ENCODE measurements at places on chromosomes 11 and 22. TPM values are rescaled to one million over a fixed set of nuclear protein-coding genes. Genes with fewer than 3 reads are reported as not detected.

DTX4 gene
- 2.5 TPM for total RNA-seq

OR2D2 gene
- total RNA-seq = 0.28 TPM

CRYBB2 gene
- total RNA-seq = not detected

MMP7 gene
- not detected for total RNA-seq

TMEM191C gene
- total RNA-seq = 0.28 TPM

FOXRED2 gene
- 1.7 TPM for total RNA-seq

API5 gene
- total RNA-seq = 59.9 TPM

GRCh38 chr11:10716122-10716521 is 22.6 kb upstream of the IRAG1 start:
- DNase-seq = peak; percentile 80

DNA sequence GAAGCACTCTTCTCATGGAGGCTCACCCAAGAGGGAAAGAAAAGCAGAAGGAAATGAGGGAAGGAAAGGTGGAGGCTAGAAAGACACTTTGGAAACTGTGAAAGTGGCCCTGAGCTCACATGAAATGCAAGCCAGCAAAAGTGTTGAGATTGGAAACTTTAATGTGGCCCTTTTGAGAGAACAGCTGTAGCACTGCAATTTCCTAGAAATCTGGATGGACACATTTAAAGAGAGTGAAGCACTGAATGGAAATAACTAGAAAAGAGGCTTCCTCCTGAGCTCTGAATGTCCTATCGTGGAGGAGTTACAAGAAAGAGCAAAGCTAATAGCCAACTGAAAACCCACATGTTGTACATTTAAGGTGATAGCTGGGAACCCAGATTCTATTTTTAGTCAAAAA is 56.0 kb downstream of the LIF start:
- DNase-seq = no peak

- DNase-seq = no peak
Measured at GRCh38 chr11:14393889-14394288, 34.9 kb upstream of the RRAS2 start.

DNA sequence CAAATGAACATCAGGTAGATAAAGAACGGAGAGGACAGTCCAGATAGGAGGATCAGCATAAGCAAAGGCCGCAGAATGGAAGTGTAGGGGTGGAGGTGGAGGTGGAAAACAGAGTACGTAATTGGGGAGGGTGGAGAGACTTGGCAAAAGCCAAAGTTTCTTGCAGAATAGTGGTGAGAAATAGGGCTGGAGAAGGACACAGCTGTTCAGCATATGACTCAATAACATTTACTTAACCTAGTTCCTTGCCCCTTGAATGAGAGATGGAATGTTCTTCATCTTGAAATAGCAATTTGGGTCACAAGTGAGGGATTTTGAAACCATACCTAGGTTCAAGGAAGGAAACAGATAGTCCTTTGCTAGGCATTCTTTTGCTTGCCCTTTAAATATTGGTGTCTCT is 235.9 kb upstream of the ARHGAP20 start:
- DNase-seq = peak; percentile 49

DNA sequence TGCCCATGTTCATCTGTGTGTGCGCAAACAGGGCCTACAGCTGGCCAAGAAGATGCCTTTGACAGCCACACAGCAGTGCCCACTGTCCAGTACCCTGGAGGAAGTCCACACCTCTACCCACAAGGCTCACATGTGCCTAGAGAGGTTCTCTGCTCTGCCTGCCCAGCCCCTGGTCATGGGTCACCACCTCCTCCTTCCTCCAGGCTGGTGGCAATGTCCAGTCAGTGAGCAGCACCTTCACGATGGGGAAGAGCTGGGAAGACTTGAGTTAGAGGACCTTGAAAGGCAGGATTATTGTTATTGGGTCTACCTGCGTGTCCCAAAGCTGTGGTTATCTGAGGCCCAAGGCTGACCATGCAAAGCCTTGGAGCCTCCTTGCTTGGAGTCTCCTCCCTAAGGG is 28.4 kb upstream of the TTC12 start:
- DNase-seq = no peak

- DNase-seq = no peak
Measured at GRCh38 chr11:17948296-17948695, 64.6 kb downstream of the SERGEF start.

- DNase-seq = peak; percentile 55
Measured at GRCh38 chr11:86172894-86173293, 71.7 kb upstream of the EED start.

- DNase-seq = no peak
Measured at GRCh38 chr11:62146476-62147200, 22.8 kb downstream of the INCENP start.

- peak; percentile 75 for DNase-seq
Measured at GRCh38 chr11:88454881-88455280, 117.3 kb upstream of the CTSC start.

DNA sequence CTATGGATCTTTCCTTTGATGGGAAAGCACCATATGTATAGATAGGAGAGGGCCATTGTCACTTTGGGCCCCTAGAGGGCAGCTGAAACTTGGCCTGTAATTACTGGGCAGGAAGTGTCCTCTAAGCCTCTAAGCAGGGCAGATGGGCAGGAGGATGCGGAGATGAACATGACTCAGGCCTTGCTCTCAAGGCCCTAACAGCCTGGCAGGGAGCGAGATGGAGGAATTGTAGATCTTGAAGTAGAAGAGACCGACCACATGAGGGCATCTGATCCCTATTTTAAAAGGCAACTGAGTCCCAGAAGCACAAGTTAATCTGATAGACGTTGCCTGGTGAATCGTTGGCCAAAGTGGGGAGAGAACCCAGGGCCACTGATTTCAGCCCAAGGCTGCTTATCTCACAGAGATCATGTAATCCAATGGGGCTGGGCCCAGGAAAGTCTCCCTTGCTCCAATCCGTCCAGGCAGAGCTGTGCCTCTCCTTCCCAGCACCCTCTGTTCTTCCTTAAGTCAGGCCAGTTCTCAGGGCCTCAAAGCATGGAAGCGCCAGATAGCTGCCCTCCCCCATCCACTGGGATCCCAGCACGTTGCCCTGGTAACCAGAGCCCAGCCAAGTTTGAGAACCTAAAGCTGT is 2.5 kb upstream of the SEPTIN3 start:
- DNase-seq = peak; percentile 88

DNA sequence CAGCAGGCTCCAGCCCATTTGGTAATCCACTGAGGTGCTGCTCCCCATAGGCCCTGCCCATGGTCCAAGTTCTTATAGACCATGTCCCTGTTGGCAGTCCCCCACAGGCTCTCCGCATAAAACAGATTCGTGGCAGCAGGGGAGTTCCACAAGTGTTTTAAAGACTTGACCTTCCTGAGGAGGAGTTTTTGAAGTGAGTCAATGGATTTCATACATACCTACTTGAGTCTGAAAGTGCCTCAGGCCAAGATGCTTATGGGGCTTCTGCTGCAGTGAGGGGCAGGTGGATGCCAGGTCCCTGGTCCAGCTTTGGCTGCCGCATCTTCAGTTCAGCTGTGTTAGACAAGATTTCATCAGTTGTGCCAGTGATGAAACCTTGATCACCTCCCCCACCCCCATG is 43.3 kb downstream of the CABIN1 start:
- peak; percentile 66 for DNase-seq

DNA sequence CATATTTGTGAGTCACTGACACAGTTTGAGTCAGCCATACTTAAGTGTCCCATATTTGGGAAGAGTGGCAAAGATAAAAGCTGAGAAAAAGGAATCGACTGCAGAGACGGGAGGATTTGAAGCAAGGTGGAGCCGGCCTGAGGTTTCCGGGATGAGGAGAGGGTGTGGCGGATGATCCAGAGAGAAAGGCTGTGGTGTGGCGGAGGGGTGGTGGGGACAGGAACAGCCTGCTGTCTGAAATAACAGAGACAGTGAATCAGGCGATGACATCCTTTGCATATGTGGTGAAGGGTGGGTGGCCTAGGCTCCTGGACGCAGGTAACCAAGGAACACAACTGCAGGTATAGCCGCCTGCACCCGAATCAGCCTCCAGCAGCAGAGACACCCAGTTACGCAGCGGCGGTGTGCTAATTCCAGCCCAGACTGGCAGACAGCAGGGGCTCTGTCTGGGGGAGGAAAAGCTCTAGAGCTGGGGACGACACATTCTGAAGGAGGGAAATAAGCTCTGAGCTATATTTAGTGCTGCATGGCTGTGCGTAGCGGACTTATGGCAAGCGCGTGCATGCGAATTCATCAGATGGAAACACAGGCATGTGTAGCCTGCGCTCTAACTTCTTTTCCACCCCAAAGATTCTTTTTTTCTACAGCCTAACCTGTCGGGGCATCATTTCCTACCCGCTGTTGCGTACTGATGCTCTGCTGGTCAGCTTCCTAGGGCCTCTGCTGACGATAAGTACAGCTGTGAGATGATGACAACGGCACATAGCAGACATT is 62.7 kb upstream of the BARX2 start:
- peak; percentile 27 for DNase-seq

DNA sequence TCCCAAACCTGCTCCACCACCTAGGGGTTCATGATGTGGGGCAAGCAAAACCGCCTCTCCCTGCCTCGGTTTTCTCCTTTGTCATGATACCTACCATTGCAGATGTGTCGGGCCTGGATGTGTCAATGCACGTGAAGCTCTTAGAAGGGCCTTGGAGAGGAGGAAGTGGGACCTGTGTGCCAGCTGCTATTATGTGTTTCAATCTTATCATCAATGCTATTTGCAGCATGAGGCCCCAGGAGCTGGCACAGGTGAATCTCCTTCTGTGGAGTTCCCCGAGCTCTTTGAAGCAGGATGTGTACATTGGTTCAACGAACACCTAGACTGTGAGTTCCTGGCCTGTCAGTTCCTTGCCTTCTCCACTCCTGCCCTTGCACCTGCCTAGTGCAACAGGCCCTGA is 331.6 kb downstream of the CTTN start:
- DNase-seq = no peak

DNA sequence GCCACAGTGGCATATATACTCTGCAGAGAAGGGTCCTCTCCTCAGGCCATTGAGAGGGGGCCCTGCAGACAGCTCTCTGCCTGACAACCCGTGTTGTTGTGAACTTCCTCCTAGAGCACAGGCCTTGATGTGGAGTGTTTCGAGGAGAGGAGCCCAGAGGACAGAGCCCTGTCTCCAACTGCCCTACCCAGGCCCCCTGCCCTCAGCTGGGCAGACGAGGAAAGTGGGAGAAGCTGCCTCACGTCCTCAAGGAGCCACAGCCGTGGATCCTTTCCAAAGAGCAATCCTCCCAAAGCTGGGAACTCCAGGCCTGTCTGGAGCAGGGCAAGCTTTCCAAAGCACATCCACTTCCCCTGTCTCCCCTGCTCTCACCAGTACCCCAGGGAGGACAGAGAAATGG is 10.7 kb downstream of the LMO1 start:
- DNase-seq = no peak

- no peak for DNase-seq
Measured at GRCh38 chr11:47480762-47481161, 31.8 kb upstream of the RAPSN start.

DNA sequence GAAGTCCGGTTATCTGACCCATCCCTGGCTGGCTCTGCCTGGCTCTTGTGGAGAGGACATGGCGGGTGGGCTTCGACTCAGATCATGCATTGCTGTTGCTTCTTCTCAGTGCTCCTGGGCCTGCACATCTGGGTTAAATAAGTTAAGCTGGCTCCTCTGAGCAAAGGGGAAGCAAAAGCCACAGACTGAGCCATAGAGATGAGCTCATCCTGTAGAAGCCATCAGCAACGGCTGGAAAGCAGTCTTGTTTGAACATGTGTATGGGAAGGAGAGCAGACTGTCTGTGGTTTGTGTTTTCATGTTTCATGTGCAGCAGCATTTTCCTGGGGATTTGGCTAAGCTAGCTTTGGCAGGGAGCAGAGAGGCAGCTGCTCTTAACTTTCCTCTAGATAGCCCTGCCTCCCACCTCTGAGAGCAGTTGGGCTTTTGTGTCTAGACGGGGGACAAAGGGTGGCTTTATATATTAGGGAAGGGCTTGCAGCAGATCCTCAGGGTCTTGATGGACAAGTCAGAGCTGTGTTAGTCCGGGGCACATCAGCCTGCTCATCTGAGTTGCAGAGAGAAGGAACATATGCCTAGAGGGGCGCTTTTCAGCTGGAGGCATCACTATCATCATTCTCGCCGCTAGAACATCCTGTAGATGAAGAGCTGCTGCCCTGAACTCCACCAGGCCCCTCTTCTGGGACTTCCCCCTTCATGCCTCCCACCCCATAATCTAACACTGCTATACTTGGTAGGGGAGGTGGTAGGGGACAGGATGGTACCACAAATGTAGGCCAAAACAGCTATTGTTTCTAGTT is 14.9 kb downstream of the DCPS start:
- peak; percentile 97 for DNase-seq

DNA sequence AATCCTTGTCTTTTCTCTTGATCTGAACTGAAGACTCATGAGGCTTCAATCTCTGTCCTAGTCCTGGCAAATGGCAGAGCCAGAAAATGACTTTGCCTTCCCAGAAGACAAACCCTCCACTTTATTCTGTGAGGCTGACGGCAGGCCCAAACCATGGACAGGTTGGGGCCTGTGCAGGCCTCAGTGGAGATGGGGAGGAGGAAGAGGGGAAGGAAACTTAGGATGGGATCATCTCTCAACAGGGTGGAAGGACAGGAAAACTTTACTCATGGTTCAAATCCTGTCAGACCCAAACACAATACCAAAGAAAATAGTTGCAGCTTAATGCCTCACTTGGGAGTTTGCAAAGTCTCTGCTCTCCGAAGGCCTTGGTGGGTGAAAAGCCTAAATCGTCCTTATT is 9.8 kb downstream of the RPL27A start:
- DNase-seq = no peak

All from IMR-90 (cell line).